D341Med (cell line): ENCODE measurements at places on chromosomes 4 and X.

DNA sequence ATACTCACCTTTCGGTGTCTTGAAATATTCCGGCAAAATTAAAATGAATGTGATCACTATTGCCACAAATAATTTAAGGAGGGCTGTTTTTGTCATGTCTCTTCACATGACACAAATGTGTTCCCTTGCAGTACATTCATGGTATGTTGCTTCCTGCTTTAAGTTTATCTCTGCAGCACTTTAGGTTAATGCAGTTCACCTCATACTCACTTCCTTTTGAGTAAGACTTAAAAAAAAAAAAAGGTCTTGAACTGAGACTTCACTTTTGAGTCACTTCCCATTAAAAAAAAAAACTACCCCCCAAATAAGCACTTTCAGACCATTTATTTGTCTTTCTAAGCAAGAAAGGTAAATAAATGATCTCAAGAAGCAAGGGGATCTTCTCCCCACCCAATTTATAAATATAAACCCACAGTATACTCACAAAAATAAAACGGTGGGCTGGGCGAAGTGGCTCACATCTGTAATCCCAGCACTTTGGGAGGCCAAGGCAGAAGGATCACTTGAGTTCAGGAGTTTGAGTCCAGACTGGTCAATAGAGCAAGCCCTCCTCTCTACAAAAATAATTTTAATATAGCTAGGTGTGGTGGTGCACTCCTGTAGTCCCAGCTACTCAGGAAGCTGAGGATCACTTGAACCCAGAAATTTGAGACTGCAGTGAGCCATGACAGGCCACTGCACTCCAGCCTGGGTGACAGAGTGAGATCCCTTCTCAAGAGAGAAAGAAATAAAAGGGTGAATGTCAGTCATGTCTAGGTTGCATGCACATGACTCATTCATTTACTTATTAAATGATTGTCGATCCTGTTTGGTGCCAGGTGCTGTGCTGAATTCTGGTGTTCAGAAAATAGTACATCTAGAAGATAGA, at the start of gene TMEM156:
Gene TMEM156, minus strand, starts transcription at position 192 of the 868 bp plus-strand sequence. Its CDS starts 96 bp downstream, at position 96.
- DNase-seq: no peak

DNA sequence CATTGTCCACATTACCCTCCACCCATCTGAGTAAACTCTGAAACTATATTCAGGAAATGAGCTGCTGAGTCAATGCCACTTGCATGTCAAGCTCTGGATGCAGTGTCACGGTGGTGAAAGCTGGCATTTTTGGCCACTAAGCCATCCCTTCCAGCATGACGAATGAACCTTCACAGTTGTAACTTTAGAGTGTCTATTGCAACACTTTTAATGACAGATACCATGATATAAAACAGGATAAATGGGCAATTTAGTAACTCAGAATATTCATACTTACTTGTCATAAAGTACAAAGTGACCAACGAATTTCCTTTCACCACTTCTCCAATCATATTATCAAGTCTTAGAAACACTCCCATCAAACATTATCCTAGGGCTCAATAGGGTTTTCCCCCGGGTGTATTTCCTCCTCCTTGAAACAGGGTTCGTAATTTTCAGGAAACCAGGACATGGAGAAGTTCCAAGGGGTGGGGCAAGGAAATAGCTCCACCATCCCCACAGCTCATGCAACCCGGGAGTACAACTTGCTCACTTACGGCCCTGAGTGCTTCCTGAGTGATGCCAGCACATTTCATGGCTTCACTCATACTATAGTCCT, 73.1 kb downstream of the MTHFD2L start:
- DNase-seq: no peak

DNA sequence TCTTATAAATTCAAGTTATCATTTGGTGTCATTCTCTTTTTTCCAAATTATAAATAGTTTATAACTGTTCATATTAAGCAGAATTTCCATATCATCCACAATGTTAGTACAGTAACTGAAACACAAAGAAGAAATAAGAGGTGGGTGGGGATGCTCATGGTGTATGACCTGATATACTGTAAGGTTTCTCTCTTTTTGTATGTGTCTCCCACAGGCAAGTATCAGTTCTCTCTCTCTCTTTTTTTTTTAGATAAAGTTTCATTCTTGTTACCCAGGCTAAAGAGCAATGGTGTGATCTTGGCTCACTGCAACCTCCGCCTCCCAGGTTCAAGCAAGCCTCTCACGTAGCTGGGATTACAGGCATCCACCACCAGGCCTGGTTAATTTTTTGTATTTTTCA, 43.7 kb upstream of the UGT2A3 start:
- DNase-seq: no peak

DNA sequence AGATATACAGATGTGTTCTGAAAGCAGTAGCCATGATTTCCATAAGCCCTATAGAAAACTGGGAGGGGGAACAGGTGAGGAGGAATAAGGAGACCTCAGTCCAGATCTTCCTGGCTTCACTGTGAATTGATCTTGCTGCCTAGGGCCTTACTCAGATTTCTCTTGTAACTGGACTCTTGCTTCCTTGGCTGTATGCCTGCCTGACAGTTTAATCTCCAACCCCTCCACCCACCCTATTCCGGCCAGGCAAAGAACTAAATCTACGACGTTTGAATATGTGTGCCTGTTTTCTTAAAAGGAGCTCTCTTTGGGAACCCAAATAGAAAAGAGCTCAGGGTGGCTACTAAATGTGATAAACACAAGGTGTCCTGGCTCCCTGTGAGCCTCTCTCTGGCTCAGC, 173.0 kb downstream of the GPC3 start:
- DNase-seq: no peak

GRCh38 chrX:24990535-24990934, 25.2 kb downstream of the ARX start:
- DNase-seq: no peak

- no peak for DNase-seq
Measured at GRCh38 chrX:65635378-65635777, 32.1 kb upstream of the MSN start.
